Eye (tissue), 1 donor: ENCODE measurements at places on chromosomes 2 and 18.

DNA sequence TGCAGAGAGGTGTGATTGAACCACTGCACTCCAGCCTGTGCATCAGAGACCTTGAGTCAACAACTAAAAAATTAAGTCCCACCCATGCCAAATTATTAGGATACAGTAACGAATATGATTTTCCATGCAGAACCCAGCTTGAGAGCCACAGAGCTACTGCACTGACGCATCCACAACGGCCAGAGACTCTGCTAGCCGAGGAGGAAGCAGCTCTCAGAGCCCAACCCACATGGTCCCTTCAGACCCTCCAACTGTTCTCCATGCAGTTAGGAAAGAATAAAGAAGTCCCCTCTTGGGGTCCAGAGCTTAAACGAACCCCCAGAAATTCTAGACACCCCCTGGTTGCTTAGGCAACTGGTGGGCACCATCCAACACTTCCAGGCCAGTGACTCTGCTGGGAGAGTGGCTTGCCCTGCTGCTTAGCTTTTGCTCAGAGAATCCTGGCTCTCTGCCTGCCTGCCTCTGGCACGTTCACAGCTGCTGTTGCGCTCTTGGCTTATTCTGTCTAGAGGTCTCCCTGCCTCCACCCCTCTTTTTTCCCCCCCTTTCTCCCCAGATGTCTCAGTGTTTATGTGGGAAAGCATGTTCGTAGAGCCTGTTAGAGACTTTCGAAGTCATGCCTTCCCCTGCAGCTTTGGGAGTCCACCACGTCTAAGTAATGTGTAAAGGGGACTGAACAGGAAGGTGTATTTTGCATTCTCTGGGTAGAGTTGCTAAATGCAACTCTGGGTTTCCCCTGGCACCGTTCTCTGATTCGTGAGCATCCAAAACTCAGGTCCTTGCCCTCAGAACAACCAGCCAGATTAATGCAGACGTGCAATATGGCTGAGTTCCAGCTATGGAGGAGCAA lies 26.0 kb upstream of the SP3 start:
- DNase-seq: peak; percentile 87

DNA sequence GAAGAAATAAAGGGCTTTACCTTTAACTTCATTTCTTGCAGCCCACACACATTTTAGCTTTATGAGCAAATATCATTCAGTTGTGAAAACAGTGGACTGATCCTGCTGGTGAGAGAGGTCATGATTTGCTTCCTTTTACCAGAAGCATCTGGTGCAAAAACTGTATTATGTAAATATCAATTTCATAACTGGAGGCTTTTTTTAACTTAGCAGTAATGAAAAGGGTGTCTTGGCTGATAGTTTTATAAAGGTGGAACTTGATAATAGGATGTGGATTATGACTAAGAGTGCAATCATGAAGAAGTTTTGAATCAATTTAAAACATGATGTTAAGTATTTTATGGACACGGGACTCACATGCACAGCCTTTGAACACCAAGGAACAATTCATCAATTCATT lies 304.4 kb downstream of the GULP1 start:
- peak; percentile 19 for DNase-seq

- peak; percentile 46 for DNase-seq
These were observed 242.2 kb downstream of the ZNF516 start for GRCh38 chr18:76252880-76253279.

- DNase-seq: no peak
These were observed 78.1 kb downstream of the MTCL1 start for GRCh38 chr18:8783335-8783993.

DNA sequence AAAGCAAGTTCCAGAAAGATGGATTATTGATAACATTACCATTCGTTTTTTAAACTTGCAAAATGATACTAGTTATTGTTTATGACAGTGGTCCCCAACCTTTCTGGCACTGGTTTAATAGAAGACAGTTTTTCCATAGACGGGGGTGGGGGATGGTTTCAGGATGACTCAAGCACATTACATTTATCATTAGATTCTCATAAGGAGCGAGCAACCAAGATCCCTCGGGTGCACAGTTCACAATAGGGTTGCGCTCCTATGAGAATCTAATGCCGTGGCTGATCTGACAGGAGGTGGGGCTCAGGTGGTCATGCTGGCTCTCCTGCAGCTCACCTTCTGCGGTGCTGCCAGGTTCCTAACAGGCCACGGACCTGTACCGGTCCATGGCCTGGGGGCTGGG lies 86.2 kb downstream of the BCL2 start:
- no peak for DNase-seq
